NCI-H2081 treated with DMSO at 0.1 percent for 48 hours (cell line): ENCODE measurements at places on chromosomes 1 and 21.

DNA sequence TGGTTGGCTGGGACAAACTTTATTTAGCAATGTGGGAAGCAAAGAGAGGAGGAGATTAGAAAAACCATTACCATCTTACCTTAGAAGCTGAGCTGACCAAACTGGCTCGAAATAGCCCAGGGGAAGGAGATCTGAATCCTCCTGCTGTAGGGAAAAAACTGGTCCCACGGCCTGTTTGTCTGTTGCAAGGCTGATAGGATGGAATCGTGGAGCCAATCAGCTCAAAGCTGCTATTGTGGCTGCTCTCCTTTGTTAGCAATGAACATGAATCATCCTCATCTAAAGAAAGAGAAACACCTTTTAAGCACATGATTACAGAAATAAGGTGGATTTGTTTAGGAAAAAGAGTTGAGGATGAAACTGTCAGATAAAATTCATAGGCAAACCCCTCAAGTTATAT, 21.5 kb downstream of the CLSPN start:
- DNase-seq: no peak

DNA sequence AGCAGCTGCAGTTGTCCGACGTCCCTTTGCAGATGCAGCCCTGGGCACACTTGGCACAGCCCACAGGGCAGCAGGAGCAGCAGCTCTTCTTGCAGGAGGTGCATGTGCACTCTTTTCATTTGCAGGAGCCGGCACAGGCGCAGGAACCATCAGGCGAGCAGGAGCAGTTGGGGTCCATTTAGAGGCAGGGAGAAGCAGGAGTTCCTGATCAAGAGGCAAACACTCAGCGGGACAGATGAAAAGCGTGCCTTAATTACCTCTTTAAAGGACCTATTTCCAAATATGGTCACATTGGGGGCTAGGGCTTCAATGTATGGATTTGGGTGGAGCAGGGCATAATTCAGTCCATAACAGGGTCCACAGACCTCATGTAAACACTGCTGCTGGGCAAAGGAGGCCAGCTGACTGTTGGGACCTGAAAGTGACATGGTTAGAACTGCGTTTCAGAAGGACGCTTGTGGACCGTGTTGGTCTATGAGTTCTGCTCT, 4.3 kb upstream of the CPLANE2 start:
- no peak for DNase-seq

GRCh38 chr1:65495137-65495536, 74.7 kb downstream of the LEPR start:
- DNase-seq: no peak

DNA sequence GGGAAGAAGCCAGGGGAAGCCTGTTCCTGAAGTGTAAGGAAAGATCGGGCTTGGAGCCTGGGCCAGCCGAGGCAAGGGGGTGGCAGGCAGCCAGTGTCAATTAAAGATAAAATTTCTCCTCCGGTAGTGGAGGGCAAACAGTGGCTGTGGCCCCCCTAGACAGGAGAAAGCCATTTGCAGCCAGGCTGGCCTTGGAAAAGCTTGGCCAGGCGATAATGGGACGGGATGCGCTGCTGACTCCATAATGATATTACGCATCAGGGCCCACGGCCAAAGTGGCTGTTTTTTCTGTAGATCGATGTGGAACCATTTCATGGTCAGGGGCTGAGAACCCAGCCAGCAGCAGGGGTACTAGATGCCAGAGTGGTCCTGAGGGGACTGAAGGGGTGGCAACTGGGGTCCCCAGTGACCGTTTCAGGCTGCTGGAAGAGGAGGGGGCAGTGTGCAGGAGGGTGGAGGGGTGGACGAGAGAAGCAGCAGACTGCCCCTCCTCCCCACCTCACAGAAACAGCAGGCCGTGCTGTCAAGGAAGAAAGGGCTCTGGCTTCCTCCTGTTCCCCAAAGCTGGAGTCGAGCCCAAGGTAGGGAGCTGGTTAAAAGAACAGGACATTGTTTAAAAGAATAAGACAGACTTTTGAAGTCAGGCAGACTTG, 25.2 kb downstream of the KCNC4 start:
- no peak for DNase-seq

- no peak for DNase-seq
Measured at GRCh38 chr1:89466307-89466930, 58.2 kb upstream of the LRRC8B start.

DNA sequence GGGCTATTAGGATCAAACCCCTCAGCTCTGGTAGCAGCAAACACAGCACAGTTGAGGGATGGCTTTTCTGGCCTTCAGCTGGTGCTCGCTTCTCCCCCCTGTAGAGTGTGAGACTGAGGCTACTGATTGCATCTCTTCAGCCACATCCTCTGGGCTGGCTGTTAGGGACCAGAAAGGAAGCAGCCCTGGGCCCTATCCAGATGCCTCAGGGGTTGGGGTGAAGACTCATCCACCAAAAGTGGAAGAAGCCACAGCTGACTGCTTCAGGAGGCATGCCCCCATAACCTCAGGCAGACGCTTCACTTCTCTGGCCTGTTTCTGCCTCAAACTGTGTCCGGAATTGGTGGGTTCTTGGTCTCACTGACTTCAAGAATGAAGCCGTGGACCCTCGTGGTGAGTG, 6.2 kb upstream of the TMEM200B start:
- no peak for DNase-seq

GRCh38 chr1:197761654-197762053, 13.6 kb downstream of the DENND1B start:
- no peak for DNase-seq

DNA sequence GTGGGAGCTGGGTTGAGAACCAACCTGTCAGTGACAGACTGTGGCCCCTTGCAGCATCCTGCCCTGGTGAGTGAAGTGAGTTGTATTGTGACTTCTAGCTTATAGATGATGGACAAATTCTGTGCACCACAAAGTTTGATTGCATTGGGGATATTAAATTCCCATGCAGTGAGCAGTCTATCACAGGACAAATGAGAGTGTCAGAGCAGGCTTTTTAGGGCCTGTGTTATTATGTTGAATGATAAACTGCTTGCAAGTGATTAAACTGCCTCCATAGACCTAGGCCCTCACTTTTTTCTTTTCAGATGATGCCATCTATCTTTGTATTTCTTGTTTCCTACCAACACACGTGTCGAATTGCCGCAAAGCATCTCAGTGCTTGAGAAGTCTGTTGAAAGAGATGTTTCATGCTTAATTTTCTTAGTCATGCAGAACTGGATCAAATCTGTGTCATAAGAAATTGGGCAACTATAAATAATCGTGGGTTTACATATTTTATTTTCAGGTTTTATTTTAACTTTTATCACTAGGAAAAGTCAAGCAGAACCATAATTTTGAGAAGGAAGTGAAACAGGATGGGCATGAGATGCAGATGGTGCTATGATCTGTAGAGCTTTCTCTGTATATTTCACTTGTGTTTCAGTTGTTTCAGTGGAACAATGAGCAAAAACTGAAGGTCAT, 199.2 kb downstream of the S1PR1 start:
- no peak for DNase-seq

DNA sequence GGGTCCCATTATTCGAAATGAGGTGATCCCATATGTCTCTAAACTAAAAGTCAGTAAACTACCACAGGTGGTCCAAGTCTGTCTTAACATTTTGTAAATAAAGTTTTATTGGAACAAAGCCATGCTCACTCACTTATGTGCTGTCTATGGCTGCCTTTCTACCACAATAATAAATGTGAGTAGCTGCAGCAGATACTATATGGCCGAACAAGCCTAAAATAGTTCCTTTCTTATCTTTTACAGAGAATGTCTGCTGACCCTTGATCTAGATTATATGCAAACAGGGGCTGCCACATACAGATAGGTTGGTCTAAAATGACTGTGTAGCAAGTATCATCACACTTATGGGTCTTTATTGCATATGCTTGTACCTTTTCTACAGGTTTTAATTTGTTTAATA, 140.0 kb downstream of the VAV3 start:
- no peak for DNase-seq

GRCh38 chr1:11052839-11053757, 6.1 kb upstream of the MASP2 start:
- DNase-seq: no peak

DNA sequence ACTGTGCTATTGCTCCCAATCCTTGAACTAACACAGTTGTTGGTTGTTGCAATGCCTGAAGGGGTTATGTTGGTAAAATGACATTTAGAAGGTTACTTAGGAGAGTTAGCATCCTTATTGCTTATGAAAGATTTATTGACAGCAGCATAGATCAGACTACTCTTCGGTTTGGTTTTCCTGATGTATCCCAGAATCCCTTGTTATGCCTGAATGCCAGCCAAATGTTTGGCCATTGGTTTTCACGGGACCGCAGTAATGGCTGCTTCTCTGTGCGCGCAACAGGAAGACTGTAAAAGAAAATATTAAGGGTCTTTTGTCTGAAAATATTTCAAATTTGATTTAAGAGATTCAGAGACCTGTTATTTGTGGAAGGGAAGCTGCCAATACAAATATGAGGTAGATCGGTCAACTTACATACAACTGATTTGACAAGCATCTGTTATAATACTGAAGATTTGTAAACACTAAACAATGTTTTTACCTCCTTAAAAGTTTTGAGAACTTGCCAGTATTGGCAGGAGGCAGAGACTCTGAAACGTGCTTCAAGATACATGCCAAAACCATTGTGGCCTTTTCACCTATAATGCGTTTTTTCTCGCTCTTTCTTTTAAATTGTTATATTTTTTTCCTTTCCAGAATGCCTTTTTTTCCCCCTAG, 8.3 kb downstream of the NFIA start:
- no peak for DNase-seq

DNA sequence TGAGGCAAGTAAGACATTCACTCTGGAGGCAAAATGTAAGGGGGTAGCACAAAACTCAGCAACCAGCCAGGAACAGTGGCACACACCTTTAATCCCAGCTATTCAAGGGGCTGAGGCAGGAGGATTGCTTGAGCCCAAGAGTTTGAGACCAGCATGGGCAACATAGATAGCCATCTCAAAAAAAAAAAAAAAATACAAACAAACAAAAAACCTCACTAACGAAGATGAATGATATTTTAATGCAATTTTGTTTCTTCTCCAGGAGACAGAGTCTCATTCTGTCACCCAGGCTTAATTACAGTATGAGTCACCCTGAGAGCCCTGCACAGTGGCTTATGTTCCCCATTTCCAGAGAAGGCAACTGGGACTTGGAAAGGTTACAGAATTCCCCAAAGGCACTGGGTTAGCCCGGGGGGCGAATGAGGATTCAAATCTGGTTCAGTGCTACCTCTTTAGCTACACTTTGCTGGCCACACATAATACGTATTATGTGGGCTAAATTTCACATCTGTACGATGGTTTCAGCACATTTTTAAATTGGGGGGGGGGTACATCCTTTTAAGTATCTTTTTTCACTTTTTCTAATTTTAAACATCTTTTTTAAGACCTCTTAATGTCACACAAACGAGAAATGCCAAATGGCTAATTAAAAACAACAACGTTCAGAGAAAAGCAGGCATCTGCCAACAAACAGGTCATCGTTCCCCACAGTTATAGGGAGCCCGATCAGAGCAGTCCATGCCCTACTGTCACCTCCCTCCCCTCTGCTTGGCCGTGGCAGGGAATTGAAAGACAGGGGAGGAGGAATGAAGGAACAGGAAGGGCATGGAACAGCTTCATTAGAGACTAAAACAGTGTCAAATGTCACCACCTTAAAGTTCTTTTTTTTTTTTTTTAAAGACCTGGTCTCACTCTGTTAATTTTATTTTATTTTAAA, 3.5 kb downstream of the CELA2A start:
- no peak for DNase-seq

DNA sequence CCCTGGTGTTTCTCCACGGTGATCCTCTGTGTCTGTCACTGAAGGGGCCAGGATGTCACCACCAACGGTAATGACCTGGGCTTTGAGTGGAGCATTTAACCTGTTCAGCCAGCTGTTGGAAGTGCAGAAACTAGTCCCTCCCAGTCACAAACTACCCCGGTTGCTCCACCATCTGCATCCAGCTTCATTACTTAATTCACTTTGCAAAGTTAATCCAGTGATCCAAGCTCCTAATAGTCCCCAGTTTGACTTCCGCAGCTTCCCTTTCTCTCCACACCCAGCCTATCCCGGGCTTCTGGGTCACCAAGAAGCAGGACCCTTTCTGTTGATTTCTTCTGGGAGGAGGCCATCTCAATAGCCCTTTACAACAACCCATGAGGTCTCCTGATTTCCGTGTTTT, 63.5 kb downstream of the MDM4 start:
- DNase-seq: no peak

- DNase-seq: no peak
Measured at GRCh38 chr1:35426097-35426586, 131.1 kb downstream of the KIAA0319L start.

DNA sequence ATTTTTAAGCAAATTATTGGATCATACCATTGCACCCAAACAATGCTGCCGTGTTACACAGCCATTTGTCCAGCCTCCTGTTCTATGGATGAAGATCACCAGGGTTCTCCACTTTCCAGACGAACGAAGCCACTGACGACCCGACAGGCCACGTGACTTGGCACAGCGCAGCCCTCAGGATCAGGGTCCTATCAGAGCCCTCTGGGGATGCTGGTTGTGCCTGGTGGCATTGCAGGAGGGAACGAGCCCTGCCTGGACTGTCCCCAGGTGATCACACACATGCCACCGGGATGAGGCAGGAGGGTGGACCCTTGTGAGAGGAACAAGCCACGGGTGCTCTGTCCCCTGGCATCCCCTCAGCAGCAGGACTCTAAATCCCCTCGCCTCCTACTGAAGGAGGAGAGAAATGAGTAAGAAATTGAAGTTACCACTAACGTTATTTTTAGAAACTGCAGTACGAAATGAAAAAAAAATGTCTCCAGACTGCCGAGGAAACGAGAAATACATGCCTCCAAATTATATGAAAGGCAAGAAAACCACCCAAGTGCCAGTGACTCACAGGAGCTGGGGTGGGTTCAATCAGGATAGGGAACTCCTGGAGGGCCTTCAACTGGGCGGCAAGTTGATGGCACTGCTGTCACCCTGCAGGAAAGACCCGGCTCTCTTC, 58.7 kb upstream of the PDE9A start:
- DNase-seq: no peak

GRCh38 chr1:91553177-91553591, 52.5 kb downstream of the CDC7 start:
- no peak for DNase-seq

DNA sequence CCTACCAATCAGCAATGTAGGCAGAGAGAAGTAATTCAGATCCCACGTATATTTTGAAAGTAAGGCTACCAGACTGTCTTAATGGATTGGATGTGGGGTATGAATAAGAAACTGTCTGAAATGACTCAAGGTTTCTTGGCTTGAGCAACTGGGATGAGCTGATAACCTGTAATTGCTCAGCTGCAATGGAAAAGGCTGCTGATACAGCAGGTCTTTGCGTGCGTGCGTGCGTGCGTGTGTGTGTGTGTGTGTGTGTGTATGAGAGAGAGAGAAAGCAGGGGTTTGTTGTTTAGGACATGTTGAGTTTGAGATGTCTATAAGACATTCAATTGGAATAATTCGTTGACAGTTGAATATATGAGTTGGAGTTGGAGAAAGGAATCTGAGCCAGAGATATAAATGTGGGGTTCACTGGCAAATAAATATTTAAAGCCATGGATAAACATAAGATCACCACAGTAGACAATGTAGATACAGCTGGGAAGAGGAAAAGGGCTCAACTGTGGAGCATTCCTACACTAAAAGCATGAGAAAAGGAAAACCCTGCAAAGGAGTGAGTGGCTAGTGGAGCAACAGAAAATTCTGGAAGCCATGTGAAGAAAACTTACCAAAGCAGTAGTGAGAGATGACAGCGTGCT, 72.9 kb downstream of the UCHL5 start:
- no peak for DNase-seq

- DNase-seq: no peak
Measured at GRCh38 chr1:93613898-93614297, 67.7 kb downstream of the BCAR3 start.

- no peak for DNase-seq
Measured at GRCh38 chr21:25637851-25638659, 1.0 kb upstream of the JAM2 start.

GRCh38 chr21:29504751-29505321, 206.1 kb downstream of the BACH1 start:
- DNase-seq: no peak
